ENCODE measurements at places on chromosomes 2 and 18.

DNA sequence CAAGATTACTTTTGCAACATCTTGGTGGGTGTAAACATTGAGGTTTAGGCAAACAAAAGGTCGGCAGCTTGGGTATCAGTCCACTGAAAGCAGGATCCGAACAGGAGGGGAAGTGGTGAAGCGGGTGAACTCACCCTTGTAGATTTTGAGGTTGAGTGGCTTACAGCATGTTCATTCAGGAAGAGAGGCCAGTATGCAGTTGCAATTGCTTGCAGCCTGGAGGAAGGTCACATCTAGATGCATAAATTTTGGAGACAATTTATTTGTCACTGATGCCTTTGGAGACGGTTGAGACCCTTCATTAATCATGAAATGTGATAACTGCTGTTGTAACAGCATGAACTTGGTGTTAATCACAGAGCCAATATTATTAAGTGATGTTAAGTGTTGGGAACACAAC is 131.1 kb downstream of the LTBP1 start:
- DNase-seq: no peak

GRCh38 chr2:42762823-42763804 is 821 bp downstream of the OXER1 start:
- no peak for DNase-seq

DNA sequence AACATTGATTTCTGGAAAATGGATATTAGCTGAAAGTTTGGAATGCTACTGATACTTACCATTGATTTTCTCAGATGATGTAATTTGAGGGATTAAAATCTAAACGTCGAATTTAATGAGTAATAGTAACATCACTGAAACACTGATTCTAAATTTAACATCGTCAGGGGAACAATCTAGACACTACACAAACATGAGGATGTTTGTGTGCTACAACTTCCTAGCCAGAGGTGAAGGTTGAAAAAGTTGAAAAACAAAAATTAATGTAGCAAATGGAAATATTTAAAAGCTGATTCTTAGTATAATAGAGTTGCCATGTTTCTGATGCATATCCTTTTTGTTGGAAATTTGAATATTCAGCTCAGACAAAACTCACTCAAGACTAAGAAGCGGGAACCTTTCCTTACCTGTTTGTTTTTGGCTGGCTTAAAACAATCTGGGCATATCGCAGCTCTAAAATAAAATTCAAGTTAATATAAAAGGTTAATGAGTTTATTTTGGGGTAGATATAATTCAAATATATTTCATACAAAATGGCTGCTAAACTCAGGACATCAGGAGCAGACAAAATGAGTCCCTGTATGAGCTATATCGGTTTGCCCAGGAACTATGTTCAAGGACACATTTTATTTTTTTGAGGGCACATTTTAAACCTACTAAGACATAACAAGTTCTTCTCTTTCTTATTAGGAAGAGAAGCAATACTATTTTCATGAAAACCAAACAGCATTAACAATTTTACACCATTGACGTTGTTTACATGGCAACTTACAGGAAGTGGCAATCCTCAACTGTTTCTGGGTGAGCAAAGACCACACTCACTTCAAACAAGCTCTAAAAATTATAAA is 52.6 kb upstream of the PEX13 start:
- DNase-seq: no peak

DNA sequence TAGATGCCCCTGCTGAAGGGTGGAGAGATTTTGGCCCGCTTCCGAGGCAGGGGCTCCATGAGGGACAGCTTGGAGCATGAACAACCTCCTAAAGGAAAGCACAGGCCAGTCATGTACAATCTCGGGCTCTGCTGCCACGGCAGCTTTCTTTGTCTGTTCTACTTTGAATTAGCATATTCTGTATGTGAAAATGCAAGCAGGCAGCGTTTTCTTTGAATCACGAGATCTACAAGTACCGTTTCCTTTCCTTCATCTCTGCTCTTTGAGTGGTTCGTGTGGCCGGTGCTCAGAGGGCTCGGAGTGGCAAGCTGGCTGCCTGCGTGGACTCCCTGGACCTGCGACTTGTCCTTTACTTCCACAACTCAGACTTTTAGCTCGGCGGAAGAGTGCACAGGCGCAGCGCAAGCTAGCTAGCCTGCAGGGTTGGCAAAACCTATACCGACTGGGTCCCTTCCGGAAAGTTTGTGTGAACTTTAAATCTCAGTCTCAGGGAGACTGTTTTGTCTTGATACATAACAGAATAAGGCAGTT is 6.9 kb downstream of the TWIST2 start:
- no peak for DNase-seq
